ENCODE measurements at places on chromosomes 3 and 15.

DNA sequence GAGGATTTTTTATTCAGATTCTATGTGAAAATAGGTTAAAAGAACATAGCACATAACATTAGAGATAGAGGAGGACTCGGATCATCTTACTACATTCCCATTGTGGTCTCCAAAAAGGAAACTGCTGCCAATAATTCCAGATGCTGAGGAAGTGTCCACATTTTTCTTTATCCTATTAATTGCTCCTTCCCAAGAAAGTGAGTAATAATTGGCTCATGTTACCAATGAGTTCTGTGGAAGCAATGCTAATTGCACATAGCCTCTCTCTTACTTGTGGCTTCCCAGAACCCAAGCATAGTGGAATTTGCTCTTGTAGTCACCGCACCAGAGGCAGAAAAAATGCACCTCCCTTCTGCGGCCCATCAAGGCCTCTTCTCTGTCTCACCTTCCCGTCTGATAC, 208.4 kb downstream of the PLOD2 start:
- H3K4me1 ChIP-seq = no peaks in the 10 kb centered on the region
- H3K27me3 ChIP-seq = no peaks in the 10 kb centered on the region
- no peak overlapping the region for H3K27ac ChIP-seq
- H3K4me3 ChIP-seq = no peak overlapping the region
- H3K36me3 ChIP-seq = no peaks in the 10 kb centered on the region

GRCh38 chr3:81989758-81990157, 228.3 kb upstream of the GBE1 start:
- no peaks in the 10 kb centered on the region for H3K36me3 ChIP-seq
- DNase-seq = no peak
- no peak overlapping the region for H3K4me3 ChIP-seq

- no peak overlapping the region for H3K27ac ChIP-seq
- H3K36me3 ChIP-seq = no peaks in the 10 kb centered on the region
- peaks cover 3% of the 10 kb centered on the region for H3K4me1 ChIP-seq
- no peak overlapping the region for H3K4me3 ChIP-seq
- DNase-seq = no peak
Measured at GRCh38 chr15:85598219-85598618, 196.5 kb downstream of the KLHL25 start.

DNA sequence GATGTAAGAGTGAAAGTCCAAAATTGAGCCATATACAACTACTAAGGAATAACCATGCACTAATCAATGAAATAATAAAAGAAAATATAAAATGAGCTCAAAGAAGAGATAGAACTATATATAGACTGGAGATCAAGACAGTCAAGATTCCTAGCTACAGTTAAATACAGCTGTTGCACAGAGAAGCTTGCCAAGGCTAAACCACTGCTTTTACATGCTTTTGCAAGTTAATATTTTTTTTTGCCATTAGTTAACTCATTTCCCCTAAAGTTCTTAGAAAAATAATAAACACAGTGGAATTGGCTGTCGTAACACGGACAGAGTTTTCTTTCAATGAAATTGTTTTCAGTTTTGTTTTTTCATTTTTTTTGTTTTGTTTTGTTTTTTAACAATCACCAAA, 123.0 kb downstream of the VGLL3 start:
- no peaks in the 10 kb centered on the region for H3K36me3 ChIP-seq
- H3K4me3 ChIP-seq = no peak overlapping the region
- DNase-seq = peak; percentile 77
- H3K27ac ChIP-seq = no peak overlapping the region

DNA sequence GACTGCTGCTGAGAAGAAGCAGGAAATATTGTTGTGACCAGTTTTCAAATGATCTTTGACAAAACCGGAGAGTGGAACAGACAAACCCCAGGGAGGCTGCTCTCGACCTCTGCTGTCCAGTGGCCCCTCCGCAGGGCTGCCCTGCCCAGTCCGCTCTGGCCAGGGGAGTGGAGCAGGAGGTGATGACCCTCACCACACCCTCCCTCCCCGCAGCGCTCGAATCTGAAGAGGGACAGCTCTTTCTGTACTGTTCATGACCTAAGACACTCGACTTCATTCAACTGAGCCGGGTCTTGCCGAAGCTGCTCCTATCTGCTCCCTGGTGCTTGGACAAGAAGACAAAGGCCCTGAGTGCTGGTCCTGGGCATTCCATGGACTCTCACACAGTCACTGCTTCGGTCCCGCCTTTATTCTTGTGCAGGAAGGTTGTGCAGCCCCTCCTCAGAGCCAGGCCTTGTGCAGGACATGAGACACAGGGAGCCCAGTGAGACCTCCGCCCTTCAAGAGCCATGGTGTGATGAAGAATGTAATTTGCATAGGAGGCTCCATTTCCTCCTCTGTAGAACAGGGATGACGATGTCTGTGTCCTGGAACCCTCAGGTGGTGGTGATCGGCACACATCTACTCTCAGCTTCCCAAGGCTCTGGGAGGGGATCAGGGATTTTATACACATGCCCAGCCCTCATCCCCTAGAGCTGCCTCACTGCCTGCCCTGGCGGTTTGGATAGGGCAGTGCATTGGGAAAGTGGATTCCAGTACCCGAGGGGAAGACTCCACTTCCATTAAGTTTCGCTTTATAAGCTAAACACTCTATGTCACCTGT, 97.1 kb upstream of the PRR20G start:
- H3K27me3 ChIP-seq = peaks cover 2% of the 10 kb centered on the region
- H3K36me3 ChIP-seq = no peaks in the 10 kb centered on the region
- no peaks in the 10 kb centered on the region for H3K4me1 ChIP-seq
- no peak overlapping the region for H3K4me3 ChIP-seq

- no peaks in the 10 kb centered on the region for H3K27me3 ChIP-seq
- H3K4me1 ChIP-seq = peaks cover 10% of the 10 kb centered on the region
- H3K27ac ChIP-seq = no peak overlapping the region
Measured at GRCh38 chr3:171900446-171900845, 57.3 kb downstream of the TMEM212 start.

DNA sequence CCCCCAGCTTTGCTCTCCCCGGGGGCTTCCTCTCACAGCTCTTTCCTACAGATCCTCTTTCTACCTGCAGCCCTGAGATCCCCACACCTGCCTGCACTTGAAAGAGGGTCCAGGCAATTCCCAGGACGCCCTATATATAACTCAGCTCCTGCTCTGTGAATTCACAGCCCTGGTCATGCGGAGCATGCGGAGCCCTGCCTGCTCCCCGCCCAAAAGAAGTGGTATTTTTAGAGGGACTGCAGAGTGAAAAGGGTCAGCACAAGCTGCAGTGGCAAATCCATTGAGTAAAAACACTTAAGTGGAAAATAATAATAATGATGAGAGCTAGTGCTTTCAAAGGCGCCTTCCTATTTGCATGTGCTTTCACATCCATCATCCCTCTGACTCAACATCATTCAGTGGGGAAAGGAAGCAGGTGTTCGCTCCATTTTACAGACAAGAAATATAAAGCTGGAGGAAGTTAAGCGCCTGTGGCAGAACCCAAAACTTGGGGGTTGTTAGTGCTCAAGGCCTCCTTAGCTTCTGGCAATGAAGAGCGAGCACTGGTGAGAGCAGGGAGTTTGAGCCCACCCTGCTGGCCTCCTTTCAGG, 76.3 kb upstream of the LIPC start:
- no peak overlapping the region for H3K4me3 ChIP-seq
- no peak for DNase-seq
- H3K4me1 ChIP-seq = peaks cover 13% of the 10 kb centered on the region
- H3K27me3 ChIP-seq = no peaks in the 10 kb centered on the region
- H3K36me3 ChIP-seq = no peaks in the 10 kb centered on the region
- H3K27ac ChIP-seq = no peak overlapping the region

DNA sequence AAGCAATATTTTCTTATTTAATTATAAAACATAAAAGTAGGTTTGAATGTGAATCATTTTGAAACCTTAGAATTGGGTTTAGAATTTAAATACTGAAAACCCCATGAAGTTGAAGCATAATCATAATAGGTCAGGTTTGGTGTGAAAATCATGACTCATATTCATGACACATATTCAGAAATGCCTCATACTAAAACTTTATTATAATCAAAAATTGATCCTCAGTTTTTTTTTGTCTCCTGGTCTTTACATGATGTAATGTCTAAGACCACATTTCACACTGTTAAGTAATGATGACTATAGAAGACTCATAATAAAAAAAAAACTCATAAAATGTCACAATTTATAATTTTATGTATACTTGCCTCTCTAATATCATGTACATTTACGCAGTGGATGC, 190.4 kb downstream of the FOXP1 start:
- peaks cover 9% of the 10 kb centered on the region for H3K4me1 ChIP-seq
- DNase-seq = peak; percentile 23
- H3K36me3 ChIP-seq = no peaks in the 10 kb centered on the region
- no peaks in the 10 kb centered on the region for H3K27me3 ChIP-seq
- no peak overlapping the region for H3K27ac ChIP-seq

GRCh38 chr3:72224804-72225509, 440.0 kb upstream of the PROK2 start:
- H3K4me3 ChIP-seq = no peak overlapping the region
- no peaks in the 10 kb centered on the region for H3K36me3 ChIP-seq
- H3K4me1 ChIP-seq = no peaks in the 10 kb centered on the region
- peaks cover 24% of the 10 kb centered on the region for H3K27me3 ChIP-seq
- DNase-seq = no peak

DNA sequence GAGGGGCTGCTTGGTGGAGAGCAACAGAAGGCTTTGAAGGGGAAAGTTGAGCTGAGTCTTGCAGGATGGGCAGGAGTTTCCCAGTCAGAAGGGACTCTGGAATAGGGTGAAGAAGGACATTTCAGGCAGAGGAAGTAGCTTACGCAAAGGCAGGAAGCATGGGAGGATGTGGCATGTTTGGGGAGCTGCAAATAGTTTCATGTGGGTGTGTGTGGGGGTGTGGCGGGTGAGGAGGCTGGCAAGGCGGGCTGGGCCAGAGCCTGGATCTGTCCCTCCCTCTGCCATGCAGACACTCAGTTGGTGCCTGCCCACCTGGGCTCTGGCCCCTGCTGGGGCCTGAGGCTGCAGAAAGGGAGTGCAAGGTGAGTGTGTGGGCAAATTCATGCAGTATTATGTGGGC, 10.4 kb downstream of the TEX264 start:
- DNase-seq = peak; percentile 8
- no peaks in the 10 kb centered on the region for H3K27me3 ChIP-seq
- H3K27ac ChIP-seq = no peak overlapping the region
- H3K4me1 ChIP-seq = peaks cover 3% of the 10 kb centered on the region
- peaks cover 31% of the 10 kb centered on the region for H3K36me3 ChIP-seq
- H3K4me3 ChIP-seq = no peak overlapping the region

DNA sequence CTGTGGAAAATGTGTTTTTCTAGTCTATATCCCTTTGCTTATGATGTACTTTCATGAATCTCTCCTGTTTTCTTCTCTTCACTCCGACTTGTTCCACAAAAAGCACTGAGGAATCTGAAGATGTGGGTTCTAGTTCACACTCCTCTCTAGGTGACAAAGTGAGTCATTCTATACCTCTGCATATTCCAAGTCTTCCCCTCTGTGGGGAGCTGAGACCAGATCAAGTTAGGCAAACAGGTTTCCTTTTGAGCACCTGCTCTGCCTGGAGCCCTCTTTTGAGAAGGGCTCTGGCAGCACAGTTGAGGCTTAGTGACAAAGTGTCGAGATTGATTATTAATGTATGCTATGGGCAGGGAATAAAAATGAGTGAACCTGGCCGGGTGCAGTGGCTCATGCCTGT, 82.4 kb upstream of the VGLL4 start:
- no peaks in the 10 kb centered on the region for H3K4me1 ChIP-seq
- no peak overlapping the region for H3K4me3 ChIP-seq
- H3K27me3 ChIP-seq = peaks cover 36% of the 10 kb centered on the region
- no peaks in the 10 kb centered on the region for H3K36me3 ChIP-seq
- no peak overlapping the region for H3K27ac ChIP-seq

DNA sequence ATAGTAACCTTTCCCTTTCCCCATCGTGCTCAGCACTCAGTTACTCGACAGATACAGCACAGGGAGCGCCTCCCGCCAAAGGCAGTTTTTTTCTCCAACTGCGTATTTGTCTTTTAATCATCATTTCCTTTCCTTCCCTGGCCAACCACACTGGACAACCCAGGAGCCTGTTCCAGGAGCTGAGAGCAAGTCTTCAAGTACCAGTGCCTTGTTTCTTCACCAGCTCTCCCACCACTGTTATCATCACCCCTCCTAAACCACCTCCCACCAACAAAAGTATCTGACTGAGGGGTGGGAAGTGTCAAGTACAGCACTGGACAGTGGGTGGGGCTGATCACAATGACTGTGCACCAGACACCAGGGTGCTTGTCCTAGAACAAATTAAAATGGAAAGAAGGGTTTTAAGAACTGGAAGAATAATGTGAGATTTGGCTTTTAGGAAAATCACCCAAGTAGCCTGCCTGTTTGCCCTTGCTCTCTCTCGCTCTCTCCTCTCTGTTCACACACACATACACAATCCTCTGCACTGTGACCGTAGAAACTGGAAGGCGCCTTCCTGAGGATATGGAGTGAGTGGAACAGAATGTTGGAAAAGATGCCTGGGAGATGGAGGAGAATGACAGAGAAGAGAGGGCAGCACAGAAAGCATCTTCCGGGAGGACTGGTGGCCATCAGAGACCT, 126.3 kb downstream of the TNIK start:
- no peak overlapping the region for H3K27ac ChIP-seq
- no peak overlapping the region for H3K4me3 ChIP-seq
- peaks cover 2% of the 10 kb centered on the region for H3K27me3 ChIP-seq
- H3K4me1 ChIP-seq = no peaks in the 10 kb centered on the region
- H3K36me3 ChIP-seq = no peaks in the 10 kb centered on the region
- DNase-seq = no peak

GRCh38 chr15:52480990-52481389, 47.7 kb downstream of the MYO5A start:
- no peaks in the 10 kb centered on the region for H3K27me3 ChIP-seq
- peaks cover 12% of the 10 kb centered on the region for H3K4me1 ChIP-seq
- no peak overlapping the region for H3K4me3 ChIP-seq
- no peak overlapping the region for H3K27ac ChIP-seq
- DNase-seq = no peak

DNA sequence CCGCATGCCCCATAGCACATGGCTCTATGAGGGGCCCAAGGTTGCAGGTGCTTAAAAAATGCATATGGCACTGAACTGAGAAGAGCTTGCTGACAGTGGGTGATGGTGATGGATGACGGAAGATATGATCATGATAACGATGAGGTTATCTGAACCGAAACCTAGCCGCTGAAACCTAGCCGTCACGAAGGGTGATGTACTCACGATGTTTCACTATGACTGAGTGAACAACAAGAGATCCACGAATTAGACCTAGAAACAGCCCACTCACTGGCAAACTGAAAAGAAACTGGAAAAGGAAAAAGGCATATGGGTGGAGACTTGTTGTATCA, 57.6 kb upstream of the BCL6 start:
- no peaks in the 10 kb centered on the region for H3K36me3 ChIP-seq
- no peaks in the 10 kb centered on the region for H3K4me1 ChIP-seq
- no peak for DNase-seq
- H3K27ac ChIP-seq = no peak overlapping the region

- no peak overlapping the region for H3K4me3 ChIP-seq
- H3K4me1 ChIP-seq = no peaks in the 10 kb centered on the region
- H3K27me3 ChIP-seq = no peaks in the 10 kb centered on the region
- H3K27ac ChIP-seq = no peak overlapping the region
- H3K36me3 ChIP-seq = no peaks in the 10 kb centered on the region
Measured at GRCh38 chr3:152524198-152525140, 255.7 kb downstream of the MBNL1 start.

DNA sequence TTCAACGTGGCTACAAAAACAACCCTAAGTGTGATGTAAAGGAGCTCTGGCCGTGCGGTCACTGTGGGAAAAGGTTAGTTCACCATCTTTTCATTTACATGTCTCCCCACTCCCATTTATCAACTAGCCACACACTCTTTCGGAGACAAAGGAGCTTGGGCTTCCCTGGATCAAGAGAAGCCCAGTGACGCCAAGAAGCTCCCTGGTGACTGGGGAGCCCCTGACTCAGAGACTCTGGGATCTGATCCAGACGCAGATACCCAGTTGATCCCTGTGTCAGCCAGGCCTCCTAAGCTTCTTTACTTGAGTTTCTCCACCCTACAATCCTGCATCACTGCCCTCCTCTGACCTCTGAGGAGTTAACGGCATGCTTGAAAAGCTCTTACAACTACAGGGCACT, 43.9 kb downstream of the HEG1 start:
- H3K27me3 ChIP-seq = no peaks in the 10 kb centered on the region
- no peak overlapping the region for H3K27ac ChIP-seq
- DNase-seq = peak; percentile 40
- H3K4me1 ChIP-seq = peaks cover 4% of the 10 kb centered on the region
